ENCODE measurements at places on chromosomes 5 and 9.

DNA sequence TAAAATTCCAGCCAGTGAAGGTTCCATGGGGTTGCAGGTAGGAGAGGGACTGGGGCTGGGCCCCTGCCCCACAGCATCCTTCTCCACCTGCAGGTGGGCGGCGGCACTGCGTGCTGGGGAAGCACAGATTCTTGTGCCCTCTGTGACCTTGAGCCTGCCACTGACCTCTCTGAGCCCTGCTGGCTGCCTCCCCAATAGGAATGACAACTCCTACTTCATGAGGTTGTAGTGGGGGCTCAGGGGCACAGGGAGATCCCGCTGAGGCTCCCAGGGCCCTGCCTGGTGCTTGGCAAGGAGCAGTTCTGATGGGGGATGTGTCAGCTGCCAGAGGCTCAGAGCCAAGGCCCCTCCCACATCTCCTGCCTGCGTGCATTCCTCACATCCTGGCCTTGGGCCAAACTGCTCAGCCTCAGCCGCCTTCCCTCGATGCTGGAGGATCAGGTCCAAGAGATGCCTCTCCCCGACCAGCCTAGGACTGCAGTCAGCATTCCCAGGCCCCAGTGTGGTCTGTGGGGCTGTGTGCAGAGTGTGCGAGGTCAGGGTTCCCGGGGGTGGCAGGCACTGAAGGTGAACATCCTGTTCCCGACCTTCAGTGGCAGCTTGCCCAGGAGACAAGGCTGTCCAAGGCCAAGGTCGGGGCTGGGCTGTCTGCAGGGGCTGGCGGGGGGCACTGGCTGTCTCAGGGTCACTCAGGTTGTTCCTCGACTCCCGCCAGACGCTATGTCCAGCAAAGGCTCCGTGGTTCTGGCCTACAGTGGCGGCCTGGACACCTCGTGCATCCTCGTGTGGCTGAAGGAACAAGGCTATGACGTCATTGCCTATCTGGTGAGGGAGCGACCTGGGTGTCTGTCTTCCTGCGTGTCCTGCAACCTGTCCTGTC, 7.0 kb downstream of the ASS1 start:
- DNase-seq: peak; percentile 70

DNA sequence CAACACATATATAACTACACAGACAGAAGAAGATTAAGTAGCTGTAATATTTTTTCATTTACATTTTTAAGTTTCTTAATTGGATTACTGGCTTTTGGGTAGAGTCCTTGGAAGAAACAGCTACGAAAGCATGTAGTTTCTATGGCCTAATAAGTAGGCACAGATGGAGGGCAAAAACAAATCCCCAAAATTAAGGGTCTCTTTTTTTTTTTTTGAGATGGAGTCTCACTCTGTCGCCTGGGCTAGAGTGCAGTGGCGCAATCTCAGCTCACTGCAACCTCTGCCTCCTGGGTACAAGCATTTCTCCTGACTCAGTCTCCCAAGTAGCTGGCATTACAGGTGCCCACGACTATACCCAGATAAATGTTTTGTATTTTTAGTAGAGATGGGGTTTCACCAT, 27.1 kb upstream of the MTMR12 start:
- no peak for DNase-seq

DNA sequence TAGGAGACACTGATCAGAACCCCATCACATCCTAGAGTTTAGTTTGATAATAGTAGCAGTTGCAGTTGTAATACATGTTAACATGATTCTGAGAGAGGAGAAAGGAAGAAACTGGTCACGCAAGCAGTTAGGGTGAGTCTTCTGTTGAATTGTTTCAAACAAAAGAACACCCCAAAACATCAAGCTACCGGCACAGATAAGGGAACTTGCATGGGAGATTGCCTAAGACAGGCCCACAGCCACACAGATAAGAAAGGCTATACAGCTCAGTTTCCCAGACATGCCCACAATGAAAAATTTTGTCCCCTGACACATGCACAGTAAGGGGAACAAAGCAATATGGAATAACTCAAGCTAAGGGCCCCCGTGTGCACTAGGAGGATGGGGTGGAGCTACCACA, 15.9 kb downstream of the HSPB3 start:
- no peak for DNase-seq

- no peak for DNase-seq
These were observed 22.9 kb downstream of the KDM4C start for GRCh38 chr9:6780690-6781089.

GRCh38 chr5:145826895-145827674, 8.1 kb downstream of the PRELID2 start:
- DNase-seq: peak; percentile 59

DNA sequence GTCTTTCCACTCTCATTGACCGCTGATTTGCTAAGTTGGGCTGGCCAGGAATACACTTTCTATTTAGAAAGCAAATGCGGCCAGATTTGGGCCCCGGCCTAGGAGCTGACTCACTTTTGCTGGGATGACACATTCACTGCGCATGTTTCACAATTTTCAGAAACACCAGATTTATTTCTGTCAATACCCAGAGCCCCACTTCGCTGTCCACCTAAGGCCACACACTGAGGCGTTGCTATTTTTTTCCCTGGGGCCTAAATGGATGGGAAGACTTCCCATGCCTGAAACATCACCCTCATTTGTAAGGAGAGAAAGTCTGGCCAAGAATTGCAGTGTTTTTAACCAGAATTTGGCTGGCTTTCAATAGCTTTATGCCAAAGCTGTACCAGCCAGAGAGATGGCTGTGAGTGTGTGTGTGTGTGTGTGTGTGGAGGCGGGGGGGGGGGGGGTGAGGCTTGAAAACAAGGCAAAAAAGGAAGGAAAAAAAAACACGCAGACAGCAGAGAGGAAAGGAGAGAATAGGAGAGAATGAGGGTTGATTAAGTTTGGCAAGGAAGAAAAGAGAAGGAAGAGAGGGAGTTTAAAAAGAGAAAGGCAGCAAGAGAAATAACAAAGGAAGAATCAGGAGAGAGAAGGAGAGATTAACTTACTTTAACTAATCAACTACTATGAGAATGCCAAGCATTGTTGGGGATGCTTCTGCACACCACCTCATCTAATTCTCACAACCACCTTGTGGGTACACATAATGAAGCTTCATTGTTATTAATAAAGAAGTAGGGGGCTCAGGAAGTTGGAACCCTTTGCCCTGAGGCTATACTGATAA, 261.4 kb upstream of the KLF4 start:
- DNase-seq: no peak

DNA sequence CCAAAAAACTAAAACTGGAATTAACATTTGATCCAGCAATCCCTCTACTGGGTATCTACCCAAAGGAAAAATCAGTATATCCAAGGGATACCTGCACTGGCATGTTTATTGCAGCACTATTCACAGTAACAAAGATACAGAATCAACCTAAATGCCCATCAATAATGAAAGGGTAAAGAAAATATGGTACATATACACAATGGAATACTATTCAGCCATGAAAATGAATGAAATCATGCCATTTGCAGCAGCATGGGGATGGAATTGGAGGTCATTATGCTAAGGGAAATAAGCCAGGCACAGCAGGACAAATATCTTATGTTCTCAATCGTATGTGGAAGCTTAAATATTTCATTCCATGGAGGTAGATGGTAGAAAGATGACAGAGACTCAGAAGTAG, 9.7 kb downstream of the VLDLR start:
- DNase-seq: no peak

DNA sequence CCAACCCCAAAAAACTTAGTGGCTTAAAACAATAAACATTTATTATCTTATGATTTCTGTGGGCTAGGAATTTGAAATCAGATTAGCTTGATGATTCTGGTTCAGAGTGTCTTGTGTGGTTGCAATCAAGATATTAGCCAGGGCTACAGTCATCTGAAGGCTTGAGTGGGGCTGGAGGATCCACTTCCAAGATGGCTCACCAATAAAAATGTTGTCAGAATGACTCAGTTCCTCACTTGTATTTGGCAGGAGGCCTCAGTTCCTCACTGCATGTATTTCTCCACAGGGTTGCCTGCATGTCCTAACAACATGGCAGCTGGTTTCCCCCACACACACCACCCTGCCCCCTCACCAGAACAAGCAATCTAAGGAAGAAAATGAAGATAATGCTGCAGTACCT, 98.2 kb upstream of the NIPBL start:
- no peak for DNase-seq

All from hematopoietic multipotent progenitor cell treated with erythropoietin and hydrocortisone succinate and interleukin-3 and kit ligand, for 15 days (in vitro differentiated cells).